ENCODE measurements at places on chromosomes 12 and 14. TPM values are rescaled to one million over a fixed set of nuclear protein-coding genes. Genes with fewer than 3 reads are reported as not detected.

- H3K4me1 ChIP-seq: no peaks in the 10 kb centered on the region
- no peak overlapping the region for H3K4me3 ChIP-seq
- DNase-seq: no peak
- no peaks in the 10 kb centered on the region for H3K36me3 ChIP-seq
Observed at GRCh38 chr12:15013634-15014179, 40.9 kb downstream of the PDE6H start.

DNA sequence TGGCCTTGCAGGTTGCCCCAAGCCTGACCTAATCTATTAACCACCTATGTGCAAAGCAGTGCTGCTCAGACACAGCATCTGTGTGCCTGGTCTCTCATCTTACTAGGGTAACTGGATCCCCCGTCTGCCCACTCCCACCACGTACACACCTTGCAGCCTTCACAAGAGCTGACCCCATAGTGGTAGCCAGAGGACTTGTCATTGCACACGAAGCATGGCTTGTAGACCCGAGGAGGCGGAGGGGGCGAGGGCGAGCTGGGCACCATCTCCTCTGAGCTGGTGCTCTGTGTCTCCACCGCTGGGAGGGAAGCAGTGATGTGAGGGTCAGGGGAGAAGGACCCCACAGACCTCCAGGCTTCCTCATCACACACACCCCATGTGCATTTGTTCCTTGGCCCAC lies 8.4 kb upstream of the ITGB7 start:
- peak overlapping the region; percentile 100 for H3K27ac ChIP-seq
- no peaks in the 10 kb centered on the region for H3K27me3 ChIP-seq
- H3K4me1 ChIP-seq: peaks cover 48% of the 10 kb centered on the region
- H3K36me3 ChIP-seq: peaks cover 11% of the 10 kb centered on the region
- DNase-seq: no peak

GRCh38 chr12:12195516-12195915 lies 71.3 kb downstream of the LRP6 start:
- H3K27ac ChIP-seq: no peak overlapping the region
- H3K27me3 ChIP-seq: no peaks in the 10 kb centered on the region
- peaks cover 11% of the 10 kb centered on the region for H3K4me1 ChIP-seq
- no peak for DNase-seq

CLEC4E gene
- not detected for total RNA-seq

PTPRO gene
- 0.94 TPM for total RNA-seq

All from gastrocnemius medialis (tissue), 4 donors.